H1 (cell line): ENCODE measurements at places on chromosomes 2 and 18.

DNA sequence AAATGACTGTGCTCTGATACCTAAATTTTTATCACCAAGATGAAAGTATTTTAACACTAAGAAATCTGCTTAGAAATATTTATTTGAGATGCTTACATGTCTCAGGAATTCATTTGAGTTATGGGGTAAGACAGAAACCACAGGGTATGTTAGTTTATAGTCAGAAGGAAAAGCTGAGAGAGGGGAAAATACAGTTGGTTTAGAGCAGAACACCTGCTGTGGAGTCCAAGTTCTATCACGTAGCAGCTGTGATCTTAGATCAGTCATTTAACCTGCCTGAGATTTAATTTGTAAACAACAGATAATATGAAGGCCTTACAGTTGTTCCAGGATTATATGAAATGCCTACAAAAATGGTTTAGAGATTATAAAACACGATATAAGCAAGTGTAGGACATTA, 29.0 kb downstream of the PDE6D start:
- DNase-seq = no peak
- H3K36me3 ChIP-seq = no peaks in the 10 kb centered on the region
- H3K27me3 ChIP-seq = no peaks in the 10 kb centered on the region
- H3K27ac ChIP-seq = no peak overlapping the region
- H3K4me3 ChIP-seq = no peak overlapping the region

- DNase-seq = no peak
- no peak overlapping the region for H3K27ac ChIP-seq
- no peak overlapping the region for H3K4me3 ChIP-seq
- no peaks in the 10 kb centered on the region for H3K27me3 ChIP-seq
These were observed 329.6 kb upstream of the MAP2 start for GRCh38 chr2:209094221-209094620.

GRCh38 chr2:45169339-45170190, 160.3 kb upstream of the SIX2 start:
- H3K4me3 ChIP-seq = peak overlapping the region; percentile 57
- peaks cover 44% of the 10 kb centered on the region for H3K27me3 ChIP-seq
- DNase-seq = no peak
- no peaks in the 10 kb centered on the region for H3K36me3 ChIP-seq
- H3K27ac ChIP-seq = no peak overlapping the region

DNA sequence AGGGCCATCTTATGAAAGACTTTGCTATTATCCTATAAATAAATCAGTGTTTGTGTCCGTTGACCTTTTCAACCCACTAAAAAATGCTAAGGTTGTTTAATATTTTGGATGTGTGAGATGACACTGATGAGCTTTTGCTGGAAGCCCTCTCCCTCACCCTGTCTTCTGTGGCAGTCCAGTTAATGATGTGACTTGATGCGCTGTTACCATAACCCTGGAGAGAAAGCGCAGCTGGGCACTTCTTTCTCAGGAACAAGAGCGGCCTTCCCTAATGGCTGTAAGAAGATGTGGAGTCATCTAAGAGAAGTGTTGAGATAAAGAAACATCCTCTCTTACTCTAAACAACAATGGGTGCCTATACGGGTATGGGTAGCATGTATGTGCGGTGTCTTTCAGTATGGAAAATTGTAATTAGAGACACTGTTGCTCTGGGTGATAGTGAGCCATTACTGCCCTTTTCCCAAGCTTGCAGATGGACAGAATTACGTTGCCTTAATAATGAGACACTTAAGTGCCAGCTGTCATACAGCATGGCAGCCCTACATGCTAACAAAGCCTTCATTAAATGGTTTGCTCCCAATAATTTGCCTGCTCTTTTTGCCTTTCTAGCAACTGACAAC, 165.6 kb upstream of the NABP1 start:
- H3K27me3 ChIP-seq = no peaks in the 10 kb centered on the region
- no peaks in the 10 kb centered on the region for H3K36me3 ChIP-seq
- H3K27ac ChIP-seq = no peak overlapping the region

DNA sequence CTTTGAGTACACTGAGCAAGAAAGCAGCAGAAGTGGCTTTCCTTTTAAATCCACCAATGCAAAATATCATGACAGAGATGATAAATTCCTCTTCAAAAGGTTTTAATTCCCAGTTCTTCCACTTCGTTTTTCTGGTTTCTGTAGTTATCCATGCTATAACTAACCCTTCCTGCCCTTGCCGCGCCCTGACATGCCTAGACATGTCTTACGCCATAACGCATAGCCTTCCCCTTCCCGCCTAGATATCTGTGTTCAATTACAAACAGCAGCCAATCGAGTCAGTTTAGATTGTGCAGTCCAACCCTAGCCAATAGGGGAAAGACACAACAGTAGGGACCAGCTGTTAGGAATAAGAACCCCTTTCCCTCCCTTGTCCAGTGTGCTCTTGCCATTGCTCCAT, 16.1 kb downstream of the PRPF40A start:
- peaks cover 3% of the 10 kb centered on the region; the same call in 1 of the 2 replicates for H3K36me3 ChIP-seq
- DNase-seq = no peak
- H3K27me3 ChIP-seq = no peaks in the 10 kb centered on the region

DNA sequence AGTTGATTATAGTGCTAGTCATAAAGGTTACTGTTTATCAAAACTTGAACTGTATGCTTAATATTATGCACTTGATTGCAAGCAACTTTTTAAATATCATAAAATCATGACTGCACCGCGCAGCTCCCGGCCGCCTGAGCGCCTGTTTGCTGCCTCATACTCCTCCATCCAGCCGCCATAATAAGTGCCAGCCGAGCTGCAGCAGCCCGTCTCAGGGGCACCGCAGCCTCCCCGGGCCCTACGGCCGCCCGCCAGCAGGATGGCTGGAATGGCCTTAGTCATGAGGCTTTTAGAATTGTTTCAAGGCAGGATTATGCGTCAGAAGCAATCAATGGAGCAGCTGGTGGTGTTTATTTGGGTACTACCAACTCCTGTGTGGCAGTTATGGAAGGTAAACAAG, 337.2 kb downstream of the PAX3 start:
- no peaks in the 10 kb centered on the region for H3K27me3 ChIP-seq
- H3K36me3 ChIP-seq = no peaks in the 10 kb centered on the region
- H3K4me1 ChIP-seq = no peaks in the 10 kb centered on the region
- H3K4me3 ChIP-seq = no peak overlapping the region
- H3K27ac ChIP-seq = no peak overlapping the region

DNA sequence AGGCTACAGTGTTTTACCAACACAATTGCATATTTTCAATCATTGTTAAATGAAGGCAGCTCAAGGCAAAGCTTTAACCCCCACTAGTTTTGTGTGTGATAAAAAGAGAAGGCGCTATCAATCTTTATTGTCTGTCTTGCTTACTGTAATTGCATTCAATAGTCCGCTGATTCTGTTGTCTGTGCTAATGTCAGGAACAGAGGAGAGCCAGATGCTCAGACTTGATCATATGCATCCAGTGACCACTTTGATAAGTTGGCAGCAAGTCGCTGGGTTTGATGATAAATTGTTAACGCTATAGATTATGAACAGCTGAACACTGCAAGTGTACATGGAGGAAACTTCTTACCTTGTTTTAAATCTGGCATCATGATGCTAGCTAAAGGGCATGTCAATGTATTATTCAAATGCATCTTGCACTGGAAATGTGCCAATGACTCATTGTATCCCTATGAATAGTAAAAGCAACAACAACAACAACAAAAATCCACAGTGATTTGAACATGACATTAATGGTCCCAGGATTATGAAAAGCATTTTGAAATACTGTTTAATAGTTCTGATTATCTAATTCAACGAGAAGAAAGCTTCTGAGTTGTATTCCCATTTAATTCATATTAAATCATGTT, 423.5 kb upstream of the FANCL start:
- H3K4me1 ChIP-seq = no peaks in the 10 kb centered on the region
- H3K4me3 ChIP-seq = no peak overlapping the region
- no peaks in the 10 kb centered on the region for H3K36me3 ChIP-seq
- H3K27ac ChIP-seq = no peak overlapping the region

GRCh38 chr2:159177957-159178356, 108.5 kb downstream of the WDSUB1 start:
- H3K27ac ChIP-seq = no peak overlapping the region
- DNase-seq = no peak
- H3K4me1 ChIP-seq = no peaks in the 10 kb centered on the region
- no peaks in the 10 kb centered on the region for H3K27me3 ChIP-seq
- H3K4me3 ChIP-seq = no peak overlapping the region

DNA sequence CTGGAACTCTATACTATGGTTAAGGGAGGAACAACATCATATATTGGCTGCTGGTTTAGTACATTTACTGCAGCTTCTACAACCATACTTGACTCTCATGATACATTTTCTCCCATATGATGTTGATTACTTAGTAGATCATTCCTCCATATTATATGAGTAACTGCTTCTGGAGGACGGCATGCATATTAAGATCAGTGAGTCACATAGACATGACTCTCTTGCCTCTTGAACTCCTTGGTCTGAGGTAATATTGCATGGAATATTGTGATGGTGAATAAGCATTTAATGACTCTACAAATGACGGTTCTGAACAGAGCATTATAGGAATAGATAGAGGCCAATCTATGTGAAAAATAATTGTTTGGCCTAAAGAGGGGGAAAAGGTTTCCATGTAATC, 418.8 kb upstream of the SPHKAP start:
- no peak overlapping the region for H3K4me3 ChIP-seq
- no peaks in the 10 kb centered on the region for H3K27me3 ChIP-seq
- no peaks in the 10 kb centered on the region for H3K36me3 ChIP-seq
- no peak overlapping the region for H3K27ac ChIP-seq

GRCh38 chr2:57881998-57882888, 164.4 kb upstream of the VRK2 start:
- no peaks in the 10 kb centered on the region for H3K27me3 ChIP-seq
- no peak for DNase-seq
- H3K4me3 ChIP-seq = no peak overlapping the region
- no peaks in the 10 kb centered on the region for H3K36me3 ChIP-seq
- no peak overlapping the region for H3K27ac ChIP-seq
- no peaks in the 10 kb centered on the region; the same call in 1 of the 2 replicates for H3K4me1 ChIP-seq

- H3K27ac ChIP-seq = no peak overlapping the region
- H3K27me3 ChIP-seq = no peaks in the 10 kb centered on the region
- no peaks in the 10 kb centered on the region; the same call in 1 of the 2 replicates for H3K4me1 ChIP-seq
- H3K36me3 ChIP-seq = peaks cover 20% of the 10 kb centered on the region; the same call in 1 of the 2 replicates
These were observed 127.8 kb downstream of the ZNF521 start for GRCh38 chr18:25223899-25224886.

DNA sequence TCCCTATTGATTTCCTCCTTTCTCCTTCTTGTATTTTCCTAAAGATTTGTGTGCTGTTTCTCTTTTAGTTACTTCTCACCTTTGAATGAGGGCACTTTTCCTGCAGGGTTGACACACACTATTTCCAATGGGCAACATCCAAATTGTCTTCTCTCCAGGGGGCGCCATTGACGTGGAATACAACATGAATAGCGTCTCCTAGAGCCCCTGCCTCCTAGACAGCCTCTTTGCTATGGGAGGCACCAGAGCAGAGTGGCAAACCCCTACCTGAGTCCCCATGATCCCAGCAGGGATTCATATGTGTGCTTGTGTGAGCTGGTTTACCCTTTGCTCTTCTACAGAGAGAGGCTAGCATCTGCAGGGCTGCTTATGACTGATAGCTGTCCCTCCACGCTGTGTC, 61.3 kb upstream of the ITSN2 start:
- DNase-seq = peak; percentile 83
- no peak overlapping the region for H3K4me3 ChIP-seq
- no peaks in the 10 kb centered on the region; the same call in 1 of the 2 replicates for H3K4me1 ChIP-seq
- no peak overlapping the region for H3K27ac ChIP-seq
- no peaks in the 10 kb centered on the region for H3K36me3 ChIP-seq

- H3K27ac ChIP-seq = no peak overlapping the region
- no peaks in the 10 kb centered on the region for H3K4me1 ChIP-seq
- H3K27me3 ChIP-seq = no peaks in the 10 kb centered on the region
- H3K36me3 ChIP-seq = no peaks in the 10 kb centered on the region
- no peak for DNase-seq
These were observed 541.7 kb upstream of the MEX3C start for GRCh38 chr18:51739044-51739666.

DNA sequence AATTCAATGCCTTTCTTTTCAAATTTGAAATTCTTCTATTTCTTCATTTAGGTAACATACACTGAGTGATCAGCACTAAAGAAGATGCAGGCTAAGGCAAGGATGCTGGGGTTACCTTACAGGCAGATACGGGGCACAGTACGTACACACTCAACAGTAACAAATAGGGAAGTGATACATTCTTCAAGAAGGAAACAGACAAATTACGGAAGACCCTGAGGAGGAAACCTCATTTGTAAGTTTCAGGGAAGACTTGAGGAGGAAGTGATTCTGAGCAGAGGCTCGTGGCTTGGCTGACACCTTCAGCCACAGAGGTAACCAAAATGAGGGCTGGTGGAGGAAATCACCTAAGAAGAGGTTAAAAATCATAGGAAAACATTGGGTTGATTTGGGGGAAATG, 1108.3 kb upstream of the KLHL29 start:
- H3K27ac ChIP-seq = no peak overlapping the region
- no peaks in the 10 kb centered on the region for H3K27me3 ChIP-seq
- no peak overlapping the region for H3K4me3 ChIP-seq
- DNase-seq = no peak
- no peaks in the 10 kb centered on the region for H3K36me3 ChIP-seq

DNA sequence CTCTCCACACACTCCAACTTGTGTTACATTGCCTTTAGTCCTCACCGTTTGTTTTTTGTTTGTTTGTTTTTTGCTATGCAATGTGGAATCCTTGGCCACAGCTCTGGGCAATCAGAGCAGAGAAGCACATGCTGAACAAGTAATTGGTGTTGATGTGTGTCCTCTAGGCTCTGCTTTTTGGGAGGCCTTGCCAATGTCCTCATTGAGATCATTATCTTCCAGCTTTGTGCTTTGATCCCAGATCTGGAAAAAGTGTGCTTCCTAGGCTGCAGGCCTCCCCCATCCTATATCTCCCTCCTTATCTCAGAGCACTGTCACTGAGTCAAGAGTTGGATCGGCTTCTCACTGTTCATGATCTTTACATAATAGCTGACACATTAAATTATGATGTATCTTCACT, 25.9 kb downstream of the OSR1 start:
- no peaks in the 10 kb centered on the region for H3K27me3 ChIP-seq
- no peak overlapping the region for H3K4me3 ChIP-seq
- no peaks in the 10 kb centered on the region for H3K4me1 ChIP-seq
- no peaks in the 10 kb centered on the region for H3K36me3 ChIP-seq

- no peak overlapping the region for H3K4me3 ChIP-seq
- no peak for DNase-seq
- H3K4me1 ChIP-seq = no peaks in the 10 kb centered on the region
- H3K36me3 ChIP-seq = no peaks in the 10 kb centered on the region
These were observed 50.8 kb downstream of the PID1 start for GRCh38 chr2:229220254-229220653.
